ENCODE measurements at places on chromosomes 1 and 21.
A peak's percentile ranks its signal among the peaks of the same experiment; 100 is the strongest.

- DNase-seq: no peak
These were observed 201.4 kb upstream of the SGIP1 start for GRCh38 chr1:66332548-66332901.

DNA sequence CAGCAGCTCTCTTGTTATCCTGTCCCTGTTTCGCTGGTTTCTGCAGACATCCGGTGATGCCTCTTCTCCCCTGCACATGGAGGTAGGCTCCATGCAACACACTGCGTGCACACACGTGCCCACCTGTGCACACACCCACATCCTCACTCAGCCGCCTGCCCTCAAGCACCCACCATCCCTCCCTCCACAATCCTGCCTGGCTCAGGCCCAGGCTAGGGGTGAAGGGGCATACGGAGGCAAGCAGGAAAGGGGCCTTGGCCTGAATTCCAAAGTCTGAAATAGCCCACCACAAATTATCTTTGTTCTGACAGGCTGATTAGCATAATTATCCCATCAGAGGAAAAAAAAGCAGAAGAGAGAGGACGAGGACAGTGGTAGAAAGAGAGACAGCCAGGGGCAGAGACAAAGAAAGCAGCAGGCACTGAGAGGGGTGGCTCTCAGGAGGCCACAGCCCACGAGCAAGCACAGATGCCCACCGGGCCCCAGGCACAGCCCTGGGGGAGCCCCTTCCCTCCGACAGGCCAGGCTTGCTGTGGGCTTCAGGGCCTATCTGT lies 73.2 kb downstream of the GRIK3 start:
- no peak for DNase-seq

- no peak for DNase-seq
These were observed 721.9 kb downstream of the PTPRU start for GRCh38 chr1:29958271-29958670.

DNA sequence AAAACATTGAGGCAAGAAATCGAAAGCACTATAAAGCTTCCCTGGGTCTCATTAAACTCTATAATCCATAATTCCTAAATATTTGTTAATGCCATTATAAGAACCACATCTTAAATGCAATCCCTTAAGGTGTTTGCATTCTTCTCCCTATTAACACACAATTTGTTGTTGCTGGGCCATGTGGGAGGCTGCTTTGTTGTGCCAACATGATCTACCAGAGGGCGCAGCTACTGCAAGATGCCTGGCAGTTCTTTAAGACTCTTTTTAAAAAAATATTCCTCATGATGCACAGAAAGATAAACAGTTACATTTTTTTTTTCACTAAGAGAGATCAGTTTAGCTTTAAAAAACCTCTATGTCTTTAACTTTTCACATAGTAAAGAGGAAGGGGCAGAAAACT lies 39.0 kb upstream of the BCAS2 start:
- no peak for DNase-seq

DNA sequence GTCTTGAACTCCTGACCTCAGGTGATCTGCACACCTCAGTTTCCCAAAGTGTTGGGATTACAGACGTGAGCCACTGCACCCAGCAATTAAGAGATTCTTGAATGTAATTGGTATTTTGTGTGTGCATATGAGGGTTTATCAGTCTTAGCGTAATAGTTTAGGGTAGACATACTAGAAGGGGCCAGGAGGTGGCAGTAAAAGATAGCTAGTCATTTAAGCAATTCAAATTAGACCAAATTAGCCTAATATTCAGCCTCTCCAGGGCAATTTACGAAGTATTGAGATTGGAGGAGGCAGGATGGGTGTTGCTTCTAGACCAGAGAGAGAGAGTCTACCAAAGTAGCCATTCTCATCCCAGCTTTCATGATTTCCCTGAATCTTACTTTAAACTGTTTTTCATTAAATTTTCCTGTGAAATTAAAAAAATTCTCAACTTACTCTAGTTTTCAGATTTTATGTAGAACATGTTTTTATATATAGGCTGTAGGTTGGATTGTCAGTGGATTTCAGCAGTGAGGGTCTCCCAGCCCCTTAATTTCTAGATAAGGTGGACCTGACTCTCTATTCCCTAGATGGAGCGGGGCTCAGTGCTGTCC lies 119.7 kb downstream of the HHAT start:
- peak; percentile 83 for DNase-seq

- peak; percentile 33 for DNase-seq
These were observed 34.0 kb upstream of the BACE2 start for GRCh38 chr21:41133874-41134522.

DNA sequence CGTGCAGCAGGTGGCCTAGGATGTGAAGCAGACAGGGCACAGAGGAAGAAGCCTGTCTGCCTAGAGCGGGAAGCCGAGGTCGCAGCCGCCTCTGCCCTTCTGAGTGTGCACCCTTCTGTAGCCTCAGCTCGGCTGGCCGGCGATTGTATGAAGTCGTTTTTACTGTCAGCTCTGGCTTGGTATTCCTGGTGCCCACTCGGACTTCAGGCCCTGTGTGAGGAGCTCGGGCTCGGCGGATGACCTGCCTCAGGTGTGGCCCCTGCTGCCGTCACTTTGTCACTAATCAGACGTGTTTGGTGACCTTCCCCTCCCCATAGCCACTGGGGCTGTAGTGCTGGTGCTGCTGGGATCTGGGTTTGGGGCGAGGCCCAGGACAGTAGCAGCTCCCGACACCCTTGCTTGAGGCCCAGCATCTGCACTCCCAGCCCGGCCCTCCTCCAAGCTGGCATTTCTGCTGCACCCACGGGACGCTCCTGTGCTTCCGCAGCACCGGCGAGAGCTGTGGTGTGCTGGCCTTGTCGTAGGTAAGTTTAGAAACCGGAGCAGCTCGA lies 18.1 kb downstream of the SLX9 start:
- DNase-seq: no peak

DNA sequence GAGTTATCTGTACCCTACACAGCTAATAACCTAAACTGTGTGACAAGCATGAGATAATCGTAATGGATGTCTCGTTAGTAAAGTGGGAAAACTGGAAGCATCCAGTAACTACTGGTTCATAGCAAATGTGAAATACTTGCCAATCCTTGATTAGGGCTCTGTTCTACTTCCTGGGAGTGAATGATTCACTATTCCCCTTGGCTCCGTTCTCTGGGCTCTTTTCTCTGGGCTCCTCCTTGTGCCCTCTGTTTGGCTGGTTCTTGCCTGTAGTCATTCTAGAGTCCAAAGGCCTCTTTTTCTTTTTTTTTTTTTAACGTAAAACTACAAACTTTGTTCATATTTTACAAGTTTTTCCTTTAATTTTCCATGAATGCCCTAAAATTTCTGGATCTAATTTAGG lies 465.8 kb upstream of the PLXNA2 start:
- DNase-seq: no peak

DNA sequence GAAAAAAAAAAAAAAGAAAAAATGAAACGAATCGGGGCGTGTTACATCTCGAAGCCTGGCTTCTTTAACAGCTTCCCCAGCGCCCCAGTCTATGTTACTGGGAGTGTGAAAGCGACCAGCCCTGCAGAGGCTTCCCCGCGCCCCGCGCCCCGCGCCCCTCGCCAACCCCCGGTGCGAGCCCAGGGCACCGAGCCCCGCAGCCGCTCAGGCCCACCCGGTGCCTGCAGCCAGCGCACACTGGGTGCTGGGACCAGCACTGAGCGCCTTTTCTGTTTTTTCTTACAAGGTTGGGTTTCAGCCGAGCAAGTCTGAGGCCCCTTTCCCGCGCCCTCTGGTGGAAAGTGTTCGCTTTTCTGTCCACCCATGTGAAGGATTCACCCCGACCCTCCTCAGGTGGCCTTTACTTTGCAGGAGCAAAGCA lies 42.1 kb upstream of the ZNF496 start:
- peak; percentile 51 for DNase-seq

DNA sequence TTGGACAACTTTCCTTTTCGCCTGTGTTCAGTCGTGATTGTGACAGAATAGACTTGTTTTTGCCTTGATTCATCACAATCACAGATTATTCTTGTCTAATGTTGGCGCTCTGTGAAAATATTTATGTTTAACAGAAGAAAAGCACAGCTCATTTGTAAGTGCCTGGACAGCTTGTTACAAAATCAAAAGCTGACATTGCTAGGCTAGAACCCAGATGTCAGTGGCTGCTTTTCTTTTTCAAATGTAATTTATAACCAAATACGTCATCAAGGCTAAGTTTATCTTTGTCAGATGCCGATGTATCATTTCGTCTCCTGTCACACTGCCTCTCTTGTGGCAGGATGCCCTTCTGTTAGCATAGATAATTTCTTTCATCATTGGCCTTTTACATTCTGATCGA lies 1227.3 kb downstream of the PLA2G4A start:
- DNase-seq: no peak

DNA sequence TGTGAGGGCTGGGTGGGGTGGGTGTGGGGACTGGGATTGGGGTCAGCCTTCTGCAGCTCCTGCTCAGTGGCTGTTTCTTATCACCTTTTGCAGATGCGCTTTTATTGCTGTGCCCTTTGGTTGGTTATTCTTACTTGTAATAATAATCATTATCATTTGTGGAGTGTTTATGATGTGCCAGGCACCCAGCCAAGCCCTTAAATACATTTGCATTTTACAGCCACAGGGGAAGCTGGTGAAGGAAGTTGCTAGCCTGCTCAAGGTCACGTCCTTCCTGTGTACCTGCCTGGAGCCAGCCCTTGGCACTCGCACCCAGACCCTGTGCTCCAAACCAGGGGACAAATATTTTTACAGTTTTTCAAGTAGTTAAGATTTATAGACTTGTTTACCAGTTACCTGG lies 144.0 kb downstream of the PGBD5 start:
- no peak for DNase-seq

DNA sequence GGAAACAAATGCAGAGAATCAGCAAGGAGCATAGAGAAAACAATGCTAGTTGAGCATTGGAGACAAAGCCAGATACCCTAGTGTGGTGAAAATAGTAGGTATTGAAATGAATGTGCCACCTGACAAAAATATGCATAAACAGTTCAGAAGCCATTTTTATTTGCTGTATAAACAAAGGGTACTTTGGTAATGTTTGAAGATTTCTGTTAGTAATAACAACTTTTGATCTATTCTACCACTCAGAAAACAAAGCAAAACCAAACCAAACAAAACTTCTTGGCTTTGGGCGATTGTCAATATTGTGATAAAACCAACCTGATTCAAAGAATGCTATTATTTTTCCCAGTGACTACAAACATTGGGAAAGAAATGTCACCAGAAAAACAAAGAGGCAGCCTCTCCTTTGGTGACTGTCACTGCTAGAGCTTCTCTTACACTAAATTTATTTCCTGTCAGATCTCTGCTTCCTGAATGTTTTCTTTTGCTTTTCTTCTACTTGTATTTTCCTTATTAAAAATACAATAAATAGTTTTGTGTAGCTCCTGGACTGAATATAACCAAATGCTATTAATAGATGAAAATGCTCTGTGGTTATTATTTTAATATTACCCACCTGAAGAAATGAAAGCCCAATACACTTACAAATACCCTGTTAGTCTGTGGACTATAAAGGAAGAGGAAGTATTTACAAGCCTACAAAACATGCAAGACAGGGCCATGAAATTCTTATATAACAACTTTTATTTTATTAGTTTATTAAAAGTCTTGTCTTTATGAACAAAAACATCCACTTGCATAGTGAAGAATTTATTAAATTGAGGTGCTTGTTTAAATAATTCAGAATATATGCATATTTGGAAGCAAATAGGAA lies 5.7 kb downstream of the ATP6V1G3 start:
- DNase-seq: no peak

GRCh38 chr1:50568782-50569181 lies 145.5 kb upstream of the DMRTA2 start:
- DNase-seq: no peak

DNA sequence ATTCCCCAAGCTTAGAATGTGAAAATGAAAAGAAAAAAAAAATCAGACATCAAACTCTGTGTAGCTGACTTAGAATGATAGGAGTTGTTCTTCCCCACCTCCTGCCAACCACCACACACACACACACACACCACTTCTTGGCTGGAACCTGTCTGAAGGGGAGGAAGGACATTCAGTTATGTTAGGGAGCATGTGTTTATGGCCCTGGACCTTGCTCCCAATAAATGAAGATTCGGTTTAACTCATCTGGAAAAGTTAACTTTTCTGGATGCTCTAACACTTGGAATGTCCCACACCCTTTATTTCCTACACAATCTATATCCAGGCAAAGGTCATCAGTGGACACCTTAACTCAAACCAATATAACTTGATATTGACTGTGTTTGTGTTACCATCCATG lies 112.4 kb downstream of the DAB1 start:
- DNase-seq: no peak

GRCh38 chr1:20729155-20729931 lies 3.2 kb downstream of the SH2D5 start:
- DNase-seq: no peak

DNA sequence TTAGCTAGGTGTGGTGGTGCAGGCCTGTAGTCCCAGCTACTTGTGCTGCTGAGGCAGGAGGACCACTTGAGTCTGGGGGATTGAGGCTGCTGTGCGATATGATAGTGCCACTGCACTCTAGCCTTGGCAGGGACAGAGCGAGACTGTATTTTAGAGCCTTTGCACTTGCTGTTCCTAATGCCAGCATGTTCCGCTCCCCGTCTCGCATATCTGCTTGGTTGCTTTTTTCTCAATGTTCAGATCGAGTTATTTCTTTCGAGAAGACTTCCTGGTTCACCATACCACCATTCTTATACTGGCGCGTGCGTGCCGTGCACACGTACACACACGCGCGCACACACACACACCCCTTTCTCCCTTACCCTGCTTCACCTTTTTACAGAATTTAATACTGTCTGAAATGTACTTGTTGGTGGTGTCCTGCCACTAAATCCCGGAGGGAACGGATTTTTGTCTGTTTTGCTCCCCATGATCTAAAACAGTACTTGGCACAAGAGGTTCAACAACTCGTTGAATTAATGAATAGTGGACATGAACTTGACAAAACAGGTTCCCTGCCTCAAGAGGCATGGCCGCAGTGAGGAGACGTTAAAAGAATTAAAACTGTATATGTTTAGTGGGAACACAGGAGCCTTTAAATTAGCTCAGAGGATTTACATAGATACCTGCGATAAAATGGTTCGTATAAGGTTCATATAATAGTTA lies 1.1 kb upstream of the RPRD2 start:
- DNase-seq: peak; percentile 24

DNA sequence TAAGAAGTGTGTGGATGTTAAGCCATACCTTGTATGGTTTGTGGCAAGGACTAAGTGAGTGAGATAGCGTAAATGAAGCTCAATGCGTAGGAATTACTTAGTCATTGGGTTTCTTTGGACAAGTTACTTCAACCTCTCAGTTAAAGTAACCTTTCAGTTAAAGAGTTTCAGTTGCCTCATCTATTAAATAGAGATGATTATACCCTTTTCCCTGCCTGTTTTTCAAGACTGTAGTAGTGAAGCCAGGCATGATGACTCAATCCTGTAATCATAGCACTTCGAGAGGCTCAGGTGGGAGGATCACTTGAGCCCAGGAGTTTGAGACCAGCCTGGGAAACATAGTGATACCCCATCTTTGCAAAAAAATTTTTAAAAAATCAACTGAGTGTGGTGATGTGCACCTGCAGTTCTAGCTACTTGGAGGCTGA lies 6.3 kb downstream of the ZMPSTE24 start:
- no peak for DNase-seq

Data from spinal cord (tissue), 10 donors.